ENCODE measurements at places on chromosomes 3 and 15.

- DNase-seq: no peak
These were observed 621.7 kb upstream of the AGTR1 start for GRCh38 chr3:148075771-148076716.

- DNase-seq: no peak
These were observed 159.7 kb upstream of the CNTN4 start for GRCh38 chr3:1938975-1939374.

DNA sequence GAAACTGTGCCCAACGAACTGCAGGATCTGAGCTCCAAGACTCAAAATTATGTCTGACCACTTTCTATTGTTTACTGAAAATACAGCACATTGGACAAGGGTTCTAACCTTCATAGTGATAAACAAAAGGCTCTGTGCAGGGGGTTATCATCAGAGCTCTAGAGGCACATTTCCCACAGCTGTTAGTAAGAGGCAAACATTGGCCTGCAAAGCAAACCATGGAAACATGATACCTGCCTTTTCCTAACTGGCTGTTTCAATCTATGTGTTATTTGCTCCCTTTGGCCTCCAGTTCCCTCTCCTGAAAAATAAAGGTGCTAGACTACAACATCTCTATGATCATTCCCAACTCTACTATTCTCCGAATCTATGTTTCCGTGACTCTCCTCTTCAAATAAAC is 159.7 kb upstream of the ARHGEF26 start:
- DNase-seq: no peak

GRCh38 chr3:127483005-127483641 is 107.4 kb downstream of the TPRA1 start:
- DNase-seq: no peak

DNA sequence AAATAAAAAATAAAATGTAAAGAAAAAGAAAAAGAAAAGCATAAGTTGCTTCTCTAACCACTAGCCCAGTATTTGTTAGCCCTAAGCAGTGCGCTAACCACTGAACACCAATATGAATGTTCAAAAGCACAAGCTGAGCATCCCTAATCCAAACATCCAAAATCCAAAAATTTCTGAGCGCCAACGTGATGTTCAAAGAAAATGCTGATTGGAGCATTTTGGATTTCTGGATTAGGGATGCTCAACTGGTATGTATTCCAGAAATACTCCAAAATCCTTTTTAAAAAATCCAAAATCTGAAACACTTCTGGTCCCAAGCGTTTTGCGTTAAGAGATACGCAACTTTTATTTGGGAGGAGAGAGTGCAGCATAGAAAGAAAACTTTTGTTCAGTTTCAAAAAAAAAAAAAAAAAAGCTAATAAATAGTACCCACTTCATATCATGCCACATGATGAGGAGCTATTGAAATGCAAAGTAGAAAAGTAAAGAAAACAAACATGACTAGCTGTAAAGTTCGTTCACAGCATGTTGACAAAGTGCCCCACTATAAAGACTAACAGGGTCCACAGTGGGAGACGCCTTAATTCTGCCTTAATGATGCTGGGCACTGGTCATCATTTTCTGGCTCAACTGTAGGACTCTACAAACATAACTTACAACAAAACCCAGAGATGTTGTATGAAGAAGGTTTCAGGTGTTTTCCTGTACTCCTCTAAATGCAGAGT is 32.4 kb downstream of the EDC3 start:
- DNase-seq: no peak

- DNase-seq: no peak
These were observed 1078.4 kb downstream of the ROBO1 start for GRCh38 chr3:78689378-78689777.

- no peak for DNase-seq
These were observed 71.7 kb upstream of the ABHD2 start for GRCh38 chr15:89016549-89017041.
